ENCODE measurements at places on chromosomes 11 and 22. TPM values are rescaled to one million over a fixed set of nuclear protein-coding genes. Genes with fewer than 3 reads are reported as not detected.

The CDC42EP2 gene
- total RNA-seq = 8.1 TPM

The IFITM1 gene
- 66.3 TPM for total RNA-seq

The MS4A12 gene
- total RNA-seq = not detected

- DNase-seq = no peak
Measured at GRCh38 chr11:64611869-64612646, 21.0 kb downstream of the SLC22A12 start.

GRCh38 chr11:64994318-64994717 is 2.5 kb downstream of the BATF2 start:
- DNase-seq = no peak

The CEND1 gene
- total RNA-seq = 15.9 TPM

The KCNK4 gene
- 1.1 TPM for total RNA-seq

DNA sequence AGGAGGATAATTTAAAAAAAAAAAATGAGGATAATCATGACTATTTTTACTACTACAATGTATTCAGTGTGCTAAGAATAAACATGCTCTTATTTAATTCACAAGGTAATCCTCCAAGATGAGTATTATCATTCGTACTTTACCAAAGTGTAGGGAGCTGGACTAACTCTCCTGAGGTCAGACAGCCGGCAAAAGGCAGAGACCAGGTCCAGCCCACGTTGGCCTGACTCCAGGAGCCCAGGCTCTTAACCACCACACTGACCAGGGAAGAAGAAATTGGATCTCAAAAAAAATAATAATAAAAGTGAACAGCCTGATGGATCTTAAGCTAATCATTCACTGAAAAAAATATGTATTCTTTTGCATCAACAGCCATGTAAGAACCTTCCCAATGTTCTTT is 25.2 kb downstream of the PLAAT3 start:
- DNase-seq = no peak

The HEPACAM gene
- total RNA-seq = not detected

- DNase-seq = peak; percentile 28
Measured at GRCh38 chr11:11265994-11266606, 87.0 kb downstream of the CSNK2A3 start.

DNA sequence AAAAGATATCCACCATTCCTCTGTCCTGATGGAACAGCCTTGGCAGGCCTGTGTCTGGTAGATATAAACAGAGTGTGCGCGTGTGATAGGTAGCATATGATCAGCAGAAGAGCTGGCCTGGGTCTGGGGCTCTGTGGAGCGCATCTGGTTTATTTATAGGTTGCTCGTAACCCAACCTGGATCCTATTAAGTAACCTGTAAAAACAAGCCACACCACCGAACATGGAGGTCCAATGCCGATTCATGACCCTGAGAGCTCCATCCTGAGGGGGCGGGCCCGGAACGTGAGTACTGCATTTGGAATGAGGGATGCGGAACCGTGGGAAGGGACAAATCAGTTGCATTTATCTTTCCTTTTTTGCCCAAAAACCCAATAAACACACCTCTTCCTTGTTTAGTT is 31.9 kb upstream of the APOL5 start:
- no peak for DNase-seq

The MS4A15 gene
- not detected for total RNA-seq

Measured in Panc1 (cell line).